ENCODE measurements at places on chromosomes 12 and 14. TPM values are rescaled to one million over a fixed set of nuclear protein-coding genes. Genes with fewer than 3 reads are reported as not detected.

Gene MSI1
- not detected for total RNA-seq

Gene RBP5
- not detected for total RNA-seq

Gene MYF6
- not detected for total RNA-seq

Gene RASSF9
- total RNA-seq, result 0.13 TPM

All from HT-29 (cell line).